Activated T-cell treated with anti-CD3 and anti-CD28 coated beads for 1 hour (primary cell): ENCODE measurements at places on chromosomes 3 and 15.

- DNase-seq, result no peak
These were observed 58.8 kb downstream of the HES1 start for GRCh38 chr3:194194757-194195085.

DNA sequence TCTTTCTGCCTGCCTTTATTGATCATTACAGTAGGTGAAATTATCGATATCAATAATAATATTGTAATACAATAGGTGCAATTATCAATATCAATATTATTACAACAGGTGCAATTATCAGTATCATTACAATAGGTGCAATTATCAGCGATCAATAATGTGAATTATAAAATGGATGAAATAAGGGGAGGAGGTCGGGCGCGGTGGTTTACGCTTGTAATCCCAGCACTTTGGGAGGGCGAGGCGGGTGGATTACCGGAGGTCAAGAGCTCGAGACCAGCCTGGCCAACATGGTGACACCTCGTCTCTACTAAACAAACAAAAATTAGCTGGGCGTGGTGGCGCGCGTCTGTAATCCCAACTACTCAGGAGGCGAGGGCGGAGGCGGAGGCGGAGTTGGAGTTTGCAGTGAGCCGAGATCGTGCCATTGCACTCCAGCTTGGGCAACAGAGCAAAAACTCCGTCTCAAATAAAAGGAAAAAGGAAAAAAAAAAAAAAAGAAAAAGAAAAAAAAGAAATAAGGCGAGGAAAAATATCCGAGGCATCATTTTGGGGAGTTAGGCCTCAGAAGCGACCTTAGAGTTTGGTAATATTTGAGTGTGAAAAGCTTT lies 611 bp upstream of the BNIP2 start:
- peak; percentile 45 for DNase-seq

GRCh38 chr15:52256930-52257733 lies 38.5 kb downstream of the MYO5C start:
- no peak for DNase-seq

DNA sequence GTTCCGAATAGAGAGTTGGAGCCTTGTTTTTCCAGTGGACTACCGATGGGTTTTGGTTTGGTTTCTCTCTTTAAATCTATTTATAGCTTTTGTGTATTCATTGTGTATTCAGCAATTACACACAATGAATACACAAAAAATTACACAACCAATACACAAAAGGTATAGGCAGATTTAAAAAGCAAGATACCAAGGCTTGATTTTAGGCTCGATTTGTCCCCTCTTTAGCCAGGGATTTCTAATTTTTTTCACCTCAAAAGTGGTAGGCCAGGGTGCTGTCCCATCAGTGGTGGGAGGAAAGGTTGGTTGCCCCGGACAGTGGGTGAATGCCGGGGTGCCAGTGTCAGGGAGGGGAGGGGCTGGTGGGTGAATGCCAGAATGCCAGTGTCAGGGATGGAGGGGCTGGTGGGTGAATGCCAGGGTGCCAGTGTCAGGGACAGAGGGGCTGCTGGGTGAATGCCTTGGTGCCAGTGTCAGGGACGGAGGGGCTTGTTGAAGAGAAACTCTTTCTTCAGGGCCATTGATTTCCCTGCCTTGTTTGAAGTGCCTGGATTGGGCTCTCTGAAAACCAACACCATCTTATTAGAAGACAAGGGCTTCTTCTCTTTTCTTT lies 186.2 kb downstream of the GOLGA6L6 start:
- no peak for DNase-seq

GRCh38 chr3:187507905-187508304 lies 139.7 kb downstream of the RTP4 start:
- DNase-seq, result no peak

DNA sequence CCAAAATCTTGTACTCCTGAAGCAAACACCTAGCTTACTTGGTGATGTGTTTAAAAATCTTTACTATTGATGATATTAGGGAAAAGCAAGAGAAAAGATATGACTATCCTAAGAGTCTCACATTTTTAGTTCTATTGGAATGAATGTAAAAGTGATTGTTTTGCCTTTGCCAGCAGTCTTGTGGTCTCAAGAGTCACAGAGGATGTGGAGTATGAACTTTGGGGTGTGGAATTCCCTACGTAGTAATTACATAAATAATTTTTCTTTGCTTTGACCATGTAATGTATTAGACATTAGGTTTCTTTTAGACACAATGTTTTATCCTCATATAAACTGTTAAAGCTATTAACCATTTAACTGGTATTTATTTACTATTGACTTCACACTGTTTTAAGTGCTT lies 387.6 kb downstream of the NAALADL2 start:
- no peak for DNase-seq

GRCh38 chr3:20700714-20701113 lies 514.7 kb upstream of the SGO1 start:
- DNase-seq, result no peak
